ENCODE measurements at places on chromosomes 4 and X.

GRCh38 chrX:100687128-100687527 is 43.1 kb downstream of the SRPX2 start:
- DNase-seq = no peak

DNA sequence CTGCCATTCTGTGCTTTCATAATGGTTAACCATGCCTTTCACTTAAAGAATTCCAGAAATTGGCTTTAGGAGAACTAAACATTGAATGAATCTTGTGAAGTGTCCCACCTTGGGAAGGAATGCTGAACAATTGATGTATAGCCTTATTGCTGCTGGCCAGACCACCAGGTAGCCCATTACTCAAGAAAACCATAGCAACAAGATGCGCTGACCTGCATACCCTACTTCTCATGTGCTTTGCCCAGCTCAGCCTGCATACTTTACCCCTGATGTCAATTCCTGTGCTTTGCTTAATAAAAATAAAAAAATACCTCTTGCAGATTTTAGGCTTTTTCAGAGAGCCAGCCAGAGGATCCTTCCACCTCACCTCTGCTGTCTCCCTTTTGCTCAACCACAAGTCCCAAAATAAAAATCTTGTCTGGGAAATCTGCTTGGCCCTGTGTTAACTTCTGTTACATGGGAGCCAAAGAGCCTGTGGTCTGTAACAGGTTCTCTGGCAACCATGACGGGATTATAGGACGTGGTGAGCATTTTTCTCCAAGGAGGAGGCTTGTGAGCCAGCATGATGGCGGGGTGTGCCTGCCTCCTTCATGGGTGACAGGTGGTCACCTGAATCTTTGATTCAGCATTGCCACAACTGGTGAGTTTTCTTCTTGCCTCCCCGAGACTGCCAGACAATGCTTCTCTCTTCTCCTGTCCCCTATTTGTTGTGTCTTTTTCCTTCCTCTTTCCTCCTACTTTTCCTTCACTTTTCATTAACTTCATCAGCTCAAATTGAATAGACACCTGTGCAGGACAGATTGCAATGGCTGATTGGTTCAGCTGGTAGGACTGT is 106.8 kb downstream of the ARSJ start:
- DNase-seq = peak; percentile 21

- no peak for DNase-seq
These were observed 146.2 kb upstream of the JADE1 start for GRCh38 chr4:128663325-128663724.

DNA sequence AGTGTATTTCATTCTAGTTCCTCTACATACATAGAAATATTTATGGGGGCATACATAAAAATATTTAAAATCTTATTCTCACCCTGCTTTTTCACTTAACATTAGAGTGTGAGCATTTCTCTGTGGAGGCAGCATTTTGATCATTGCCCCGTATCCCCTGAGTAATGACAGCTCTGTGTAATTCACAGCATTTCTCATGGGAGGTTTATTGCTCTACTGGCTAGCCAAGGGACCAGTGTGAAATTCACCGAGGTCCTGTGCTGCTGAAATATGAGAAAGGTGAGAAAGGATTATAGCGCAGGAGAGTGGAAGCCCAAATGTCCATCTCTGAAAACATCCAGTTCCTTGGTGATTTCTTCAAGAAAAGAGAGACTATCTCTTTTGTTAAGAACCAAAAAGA is 22.9 kb downstream of the PDGFC start:
- no peak for DNase-seq

DNA sequence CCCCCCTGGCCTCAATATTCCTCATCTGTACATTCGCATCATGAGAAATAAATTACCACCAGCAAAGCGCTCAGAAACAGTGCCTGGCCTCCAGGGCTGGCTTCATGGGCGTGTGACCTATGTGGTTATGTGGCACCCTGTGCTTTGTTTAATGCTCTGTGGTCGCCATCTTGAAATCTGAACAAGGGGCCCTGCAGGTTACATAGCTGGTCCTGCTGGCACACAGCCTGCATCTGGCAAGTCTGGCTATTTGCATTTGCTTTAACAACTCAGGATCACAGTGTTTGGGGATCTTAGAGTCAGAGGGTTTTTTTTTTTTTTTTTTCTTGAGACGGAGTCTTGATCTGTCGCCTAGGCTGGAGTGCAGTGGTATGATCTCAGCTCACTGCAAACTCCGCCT is 9.9 kb downstream of the FOXP3 start:
- no peak for DNase-seq

- DNase-seq = peak; percentile 96
These were observed 22.6 kb downstream of the WDR1 start for GRCh38 chr4:10093801-10094552.

- no peak for DNase-seq
These were observed 18.2 kb downstream of the CTSO start for GRCh38 chr4:155935389-155935986.

GRCh38 chr4:16814361-16814760 is 84.1 kb downstream of the LDB2 start:
- no peak for DNase-seq

DNA sequence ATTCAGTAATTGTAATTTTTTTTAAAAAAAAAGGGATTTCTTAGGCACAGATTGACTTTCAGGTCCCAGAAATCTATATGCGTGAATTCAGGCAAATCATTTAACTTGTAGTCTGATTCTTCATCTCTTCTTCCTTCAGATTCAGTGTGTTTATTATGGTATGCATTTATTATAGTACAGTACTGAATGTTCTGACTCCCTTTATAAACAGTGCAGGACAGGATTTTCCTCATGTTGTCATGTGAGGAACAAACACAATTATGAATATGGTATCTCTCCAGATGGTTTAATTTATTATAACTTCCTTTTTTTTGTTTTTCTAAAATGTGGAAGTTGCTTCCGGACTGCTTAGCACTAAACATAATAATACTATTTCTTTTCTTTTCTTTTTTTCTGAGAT is 54.2 kb downstream of the RPS3A start:
- no peak for DNase-seq

DNA sequence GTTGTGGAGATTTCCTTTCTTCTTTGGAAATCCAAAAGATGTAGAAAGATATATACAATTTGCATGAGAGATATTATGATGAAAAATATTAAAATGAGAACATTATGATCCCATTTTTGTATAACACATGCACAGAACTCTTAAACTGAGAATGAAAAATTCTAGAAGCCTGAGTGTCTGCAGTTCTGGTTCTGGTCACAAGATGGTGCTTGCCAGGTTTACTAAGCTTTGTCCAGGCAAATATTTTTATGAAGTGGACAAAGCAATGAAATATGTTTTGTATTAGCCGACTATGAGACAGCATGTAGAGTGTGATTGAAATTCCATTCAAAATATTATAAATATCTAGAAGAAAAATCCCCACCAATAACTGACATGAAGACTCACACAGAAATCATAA is 2.2 kb downstream of the PWWP3B start:
- DNase-seq = peak; percentile 33

DNA sequence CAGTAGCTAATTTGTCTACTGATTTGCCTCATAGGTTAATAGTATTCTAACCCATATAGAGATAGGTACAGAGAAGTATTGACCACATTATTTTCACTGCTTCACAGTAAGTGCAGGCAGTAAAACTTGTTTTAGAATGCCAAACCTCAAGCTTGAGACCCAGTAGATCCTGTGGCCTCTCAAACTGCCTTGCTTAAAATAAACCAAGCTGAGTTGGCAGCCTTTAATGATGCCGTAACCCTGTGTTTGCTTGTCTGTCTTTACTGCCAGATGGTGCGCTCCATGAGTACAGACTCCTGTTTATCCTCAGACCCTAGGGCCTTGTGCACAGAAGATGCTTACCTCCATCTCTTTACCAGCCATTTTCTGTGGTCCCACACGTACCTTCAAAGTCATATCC is 50.8 kb downstream of the ANXA3 start:
- DNase-seq = no peak

GRCh38 chrX:119981286-119982070 is 37.9 kb upstream of the NKAP start:
- DNase-seq = peak; percentile 28

- no peak for DNase-seq
These were observed 144.4 kb downstream of the MAGEB17 start for GRCh38 chrX:16311671-16312070.

- no peak for DNase-seq
These were observed 54.1 kb upstream of the DHX15 start for GRCh38 chr4:24638396-24638875.

DNA sequence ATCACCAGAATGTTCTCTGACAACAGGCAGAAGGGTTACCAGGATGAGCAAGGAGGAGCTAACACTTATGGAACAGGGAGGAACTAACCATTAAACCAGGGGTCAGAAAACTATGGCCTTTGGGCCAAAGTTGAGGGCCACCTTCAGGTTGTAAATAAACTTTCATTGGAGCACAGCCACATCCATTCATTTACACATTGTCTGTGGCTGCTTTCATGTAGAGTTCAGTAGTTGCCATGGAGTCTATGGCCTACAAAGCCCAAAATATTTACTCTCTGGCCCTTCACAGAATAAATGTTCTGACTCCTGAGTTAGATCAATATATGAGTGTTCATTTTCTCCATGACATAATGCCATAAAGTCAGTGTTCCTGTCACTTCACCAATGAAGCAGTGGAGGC is 13.2 kb upstream of the HCCS start:
- no peak for DNase-seq

GRCh38 chrX:15151267-15152186 is 118.4 kb downstream of the ASB9 start:
- peak; percentile 9 for DNase-seq

GRCh38 chrX:53230116-53230515 is 5.1 kb upstream of the KDM5C start:
- no peak for DNase-seq

DNA sequence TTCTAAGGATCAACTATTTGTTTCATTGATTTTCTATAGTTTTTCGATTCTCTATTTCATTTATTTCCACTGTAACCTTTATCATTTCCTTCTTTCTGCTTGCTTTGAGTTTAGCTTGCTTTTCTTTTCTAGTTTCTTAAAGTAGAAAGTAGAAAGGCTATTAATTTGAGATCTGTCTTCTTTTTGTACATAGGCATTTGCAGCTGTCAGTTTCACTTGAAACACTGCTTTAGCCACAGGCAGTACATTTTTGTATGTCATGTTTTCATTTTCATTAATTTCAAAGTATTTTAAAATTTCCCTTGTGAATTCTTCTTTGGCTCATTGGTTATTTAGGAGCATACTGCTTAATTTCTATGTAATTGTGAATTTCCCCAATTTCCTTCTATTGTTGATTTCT is 152.2 kb downstream of the SH3KBP1 start:
- DNase-seq = no peak

DNA sequence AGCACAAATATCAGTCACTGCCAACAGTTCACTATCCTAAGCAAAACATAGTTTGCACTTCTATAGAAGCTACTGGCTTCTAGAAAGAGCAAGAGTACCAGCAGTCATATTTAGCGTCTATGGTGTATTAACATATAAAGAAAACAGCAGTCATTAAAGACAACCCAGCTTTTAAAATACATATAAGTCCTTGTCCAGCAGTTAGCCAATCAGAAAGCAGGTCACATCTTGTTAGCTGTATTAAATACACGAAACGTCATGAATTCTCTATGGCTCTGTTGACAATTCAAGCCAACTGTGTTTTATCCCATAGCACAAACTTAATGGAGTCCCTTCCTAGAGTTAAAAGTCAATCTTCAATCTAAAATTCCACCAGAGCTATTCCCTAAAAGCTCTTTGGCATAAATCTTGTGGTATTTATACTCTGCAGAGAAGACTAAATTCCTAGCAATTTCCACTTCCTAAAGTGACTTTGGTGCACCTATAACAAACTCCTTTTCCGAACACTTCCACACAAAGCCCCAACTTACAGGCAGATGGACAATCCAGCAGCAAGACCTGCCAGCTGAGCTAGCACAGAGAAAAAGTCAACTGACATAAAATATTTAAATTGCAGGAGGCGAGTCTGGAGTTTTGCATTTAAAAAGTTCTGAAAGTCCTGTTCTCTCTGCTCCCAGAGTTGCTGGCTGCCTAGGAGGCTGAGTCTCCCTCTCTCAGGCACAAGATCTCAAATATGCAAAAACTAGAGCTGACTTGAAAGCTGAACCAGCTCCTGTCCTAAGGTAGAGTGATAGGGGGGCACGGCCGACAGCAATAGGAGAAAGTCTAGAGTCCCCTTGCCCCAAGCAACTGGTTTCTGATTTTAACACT is 1.3 kb downstream of the LDB2 start:
- DNase-seq = peak; percentile 75

DNA sequence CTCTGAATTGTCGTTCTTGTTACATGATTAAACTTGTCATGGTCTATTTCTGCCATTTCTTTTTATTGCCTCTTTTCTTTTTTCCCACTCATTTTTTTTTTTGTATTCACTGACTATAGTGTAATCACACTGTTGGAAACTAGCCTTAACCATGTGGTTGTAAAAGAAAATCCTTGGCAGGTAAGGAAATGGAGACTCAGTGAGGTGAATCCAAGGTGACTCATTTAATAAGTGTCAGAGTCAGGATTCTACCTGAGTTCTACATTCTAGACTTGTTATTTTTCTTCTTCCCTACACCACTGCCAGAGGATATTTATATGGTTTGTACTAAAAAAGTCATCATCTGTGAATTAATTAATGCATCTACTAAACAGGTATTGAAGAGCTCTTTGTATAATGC is 152.2 kb downstream of the CBLL2 start:
- DNase-seq = no peak

- peak; percentile 53 for DNase-seq
These were observed 9.9 kb downstream of the NSG1 start for GRCh38 chr4:4396628-4397440.

GRCh38 chr4:91758487-91758886 is 545.3 kb upstream of the GRID2 start:
- peak; percentile 54 for DNase-seq

- DNase-seq = no peak
These were observed 107.8 kb downstream of the ADRA2C start for GRCh38 chr4:3874028-3874415.

GRCh38 chrX:51144828-51145442 is 187.7 kb upstream of the NUDT10 start:
- DNase-seq = peak; percentile 35

DNA sequence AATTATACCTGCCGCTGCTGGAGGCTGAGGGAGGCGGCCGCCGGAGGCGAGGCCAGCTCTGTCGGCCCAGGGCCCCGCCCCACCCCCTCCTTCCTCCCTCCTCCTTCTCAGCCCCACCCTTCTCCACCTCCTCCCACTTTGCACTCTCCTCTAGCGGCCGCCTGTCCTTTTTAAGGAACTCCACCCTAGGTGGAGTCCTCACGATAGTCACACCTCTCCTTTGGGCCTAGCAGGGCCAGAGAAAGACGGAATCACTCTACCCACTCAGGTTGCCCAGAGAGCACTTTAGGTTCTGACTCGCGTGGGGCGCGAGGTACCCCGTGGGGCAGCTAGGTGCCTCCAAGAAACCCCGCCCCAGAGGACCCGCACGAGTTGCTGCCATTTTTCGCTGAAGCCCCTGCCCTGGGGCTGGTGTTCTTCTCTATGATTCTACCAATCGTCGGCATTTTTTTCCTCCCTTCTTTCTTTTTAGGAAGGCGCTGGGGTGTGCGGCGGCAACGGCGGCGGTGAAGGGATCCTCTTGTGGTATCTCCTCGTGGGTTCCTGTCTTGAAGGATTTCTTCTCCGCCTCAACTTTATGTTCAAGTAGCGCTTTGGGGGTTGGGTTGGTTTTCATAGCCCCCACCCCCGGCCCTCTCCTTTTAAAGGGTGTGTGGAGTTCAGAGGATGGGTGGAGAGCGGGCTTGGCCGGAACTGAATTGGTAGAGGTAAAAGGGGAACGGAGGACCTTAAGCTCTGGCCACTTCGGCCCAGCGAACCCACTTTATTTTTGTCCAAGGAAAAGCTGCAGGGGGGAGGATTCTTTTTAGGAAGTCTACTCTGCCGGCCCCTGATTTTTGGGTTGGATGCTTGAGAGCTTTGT is at the start of gene KLF8:
TSS of gene KLF8 (plus strand) at position 136 of the 862 bp plus-strand sequence. CDS start 979 bp downstream, outside the sequence.
- DNase-seq = no peak

GRCh38 chrX:35919536-35920309 is at the start of gene CFAP47:
Gene CFAP47 (plus strand): TSS chrX:35919734. CDS start chrX:35919800, 66 bp downstream.
- DNase-seq = no peak

All from iris pigment epithelial cell (primary cell).